ENCODE measurements at places on chromosomes 16 and 17.
A peak's percentile ranks its signal among the peaks of the same experiment; 100 is the strongest.

DNA sequence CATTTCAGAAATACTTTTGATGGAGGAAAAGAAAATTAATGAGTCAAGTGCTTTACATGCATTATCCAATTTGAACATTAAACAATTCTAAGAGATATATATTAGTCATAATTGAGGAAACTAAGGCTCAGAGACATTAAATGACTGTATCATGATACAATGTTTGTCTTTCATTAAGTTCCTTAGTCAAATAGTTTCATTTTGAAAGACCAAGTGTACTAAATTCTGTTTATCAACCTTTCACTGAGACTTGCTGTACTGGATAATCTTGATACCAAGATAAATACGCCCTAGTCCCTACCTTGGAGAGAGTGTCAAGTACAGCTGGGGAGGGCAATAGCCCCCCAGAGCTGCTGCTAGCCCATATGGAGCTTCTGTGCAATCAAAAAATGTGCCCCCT lies 24.2 kb downstream of the TOM1L2 start:
- peak; percentile 67 for DNase-seq

DNA sequence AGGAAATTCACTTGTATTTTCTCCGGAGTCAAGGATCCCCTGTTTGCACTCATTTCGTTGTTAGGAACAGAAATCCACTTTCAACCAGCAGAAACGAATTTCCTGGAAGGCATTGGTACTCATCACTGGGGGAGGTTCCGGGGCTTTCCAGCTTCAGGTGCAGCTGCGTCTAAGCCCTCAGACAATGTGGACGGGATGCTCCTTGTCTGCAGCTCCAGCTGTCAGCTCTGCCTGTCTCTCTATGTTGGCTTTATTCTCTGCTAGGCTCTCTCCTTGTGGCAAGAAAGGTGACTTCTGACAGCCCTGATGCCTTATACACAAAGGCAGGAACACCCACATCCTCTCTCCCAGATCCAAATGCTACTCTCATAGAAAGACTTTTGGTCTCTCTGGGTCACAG lies 183.9 kb upstream of the HSBP1 start:
- DNase-seq = no peak

DNA sequence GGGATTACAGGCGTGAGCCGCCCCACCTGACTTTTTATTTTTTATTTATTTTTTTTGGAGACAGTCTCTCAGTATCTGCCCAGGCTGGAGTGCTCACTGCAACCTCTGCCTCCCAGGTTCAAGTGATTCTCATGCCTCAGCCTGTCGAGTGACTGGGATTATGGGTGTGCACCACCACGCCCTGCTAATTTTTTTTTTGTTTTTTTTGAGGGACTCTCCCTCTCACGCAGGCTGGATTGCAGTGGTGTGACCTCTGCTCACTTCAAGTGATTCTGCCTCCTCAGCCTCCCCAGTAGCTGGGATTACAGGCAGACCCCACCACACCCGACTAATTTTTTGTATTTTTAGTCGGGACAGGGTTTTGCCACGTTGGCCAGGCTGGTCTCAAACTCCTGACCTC lies 7.7 kb downstream of the ZNF207 start:
- peak; percentile 68 for DNase-seq

GRCh38 chr17:7204336-7204735 lies 15.3 kb downstream of the DLG4 start:
- DNase-seq = no peak

DNA sequence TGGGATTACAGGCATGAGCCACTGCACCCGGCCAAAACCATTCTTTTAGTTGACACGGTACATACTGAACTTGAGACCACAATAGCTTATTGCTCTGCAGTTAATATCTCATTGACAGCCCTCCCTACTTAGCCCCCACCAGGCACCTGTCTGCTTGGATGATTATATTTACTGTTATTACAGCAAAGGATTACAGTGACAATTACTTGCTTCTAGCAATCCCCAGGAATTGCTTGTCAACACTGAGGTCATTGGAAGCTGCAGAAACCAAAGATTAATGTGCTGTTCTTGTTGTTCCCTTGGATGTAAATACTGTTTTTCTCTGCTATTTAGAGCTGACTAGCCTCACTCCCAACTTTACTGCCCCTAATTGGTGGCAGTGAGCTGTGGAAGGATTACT lies 211.2 kb downstream of the LGALS9B start:
- DNase-seq = no peak

DNA sequence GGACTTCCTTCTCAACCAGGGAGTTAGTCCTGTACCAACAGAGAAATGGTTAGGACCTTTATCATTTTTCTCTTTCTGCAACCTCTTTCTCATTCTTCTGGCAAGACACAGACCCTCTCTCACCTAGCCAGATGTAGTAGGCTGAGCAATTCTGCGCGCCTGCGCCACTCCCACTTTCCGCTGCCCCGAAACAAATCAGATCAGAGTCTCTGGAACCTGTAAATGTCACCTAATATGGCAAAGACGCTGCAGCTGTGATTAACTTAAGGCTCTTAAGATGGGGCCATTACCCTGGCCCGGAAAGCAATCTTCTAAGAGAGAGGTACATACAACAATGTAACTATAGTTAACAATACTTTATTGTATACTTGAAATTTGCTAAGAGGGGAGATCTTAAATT lies 94.3 kb upstream of the ASIC2 start:
- no peak for DNase-seq

- peak; percentile 35 for DNase-seq
Measured at GRCh38 chr16:19415918-19416317, 1.8 kb upstream of the TMC5 start.

GRCh38 chr17:48250949-48251348 lies 143.4 kb downstream of the SNX11 start:
- DNase-seq = no peak

DNA sequence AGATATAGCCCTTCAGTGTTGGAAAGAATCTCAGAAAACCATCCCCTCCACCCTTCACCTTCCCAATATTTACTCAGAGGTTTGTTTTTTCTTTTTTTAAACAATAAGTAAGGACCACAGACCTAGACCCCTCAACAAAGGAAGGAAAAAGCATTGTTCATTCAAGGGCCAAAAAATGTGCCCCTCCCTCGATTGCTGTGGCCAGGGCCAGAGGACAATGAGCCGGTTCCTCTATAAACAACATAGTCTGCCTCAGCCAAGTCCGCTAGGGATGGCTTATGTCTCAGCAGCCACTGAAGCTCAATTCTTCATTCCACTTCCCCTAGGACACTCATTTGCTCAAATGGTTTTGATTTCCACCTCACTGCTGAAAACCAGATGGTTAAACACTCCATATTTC lies 24.0 kb downstream of the TRIM16 start:
- DNase-seq = no peak

- no peak for DNase-seq
Measured at GRCh38 chr17:39759204-39759603, 21.5 kb downstream of the GRB7 start.

GRCh38 chr17:9203771-9204425 lies 182.6 kb downstream of the NTN1 start:
- DNase-seq = no peak

DNA sequence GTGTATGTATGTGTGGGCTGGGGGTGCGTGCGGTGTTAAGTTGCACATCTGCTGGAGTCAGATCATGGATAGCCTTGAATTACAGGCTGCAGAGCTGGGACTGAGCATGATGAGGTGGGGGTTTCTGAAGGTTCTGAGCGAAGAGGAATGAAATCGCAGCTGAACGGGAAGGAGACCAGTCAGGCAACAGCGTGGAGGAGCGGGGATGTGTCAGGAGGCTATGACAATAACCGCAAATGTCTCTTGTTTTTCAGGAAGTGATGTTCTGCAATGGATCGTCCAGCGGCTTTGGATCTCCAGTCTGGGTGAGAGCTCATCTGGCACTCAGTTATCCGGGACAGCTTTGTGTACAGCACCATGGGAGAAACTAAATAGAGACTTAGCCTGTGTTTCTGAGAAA lies 20.9 kb downstream of the RGS9 start:
- DNase-seq = no peak

GRCh38 chr17:57935833-57936807 lies 19.1 kb downstream of the CUEDC1 start:
- no peak for DNase-seq

GRCh38 chr17:14452856-14453255 lies 152.0 kb downstream of the HS3ST3B1 start:
- DNase-seq = no peak

DNA sequence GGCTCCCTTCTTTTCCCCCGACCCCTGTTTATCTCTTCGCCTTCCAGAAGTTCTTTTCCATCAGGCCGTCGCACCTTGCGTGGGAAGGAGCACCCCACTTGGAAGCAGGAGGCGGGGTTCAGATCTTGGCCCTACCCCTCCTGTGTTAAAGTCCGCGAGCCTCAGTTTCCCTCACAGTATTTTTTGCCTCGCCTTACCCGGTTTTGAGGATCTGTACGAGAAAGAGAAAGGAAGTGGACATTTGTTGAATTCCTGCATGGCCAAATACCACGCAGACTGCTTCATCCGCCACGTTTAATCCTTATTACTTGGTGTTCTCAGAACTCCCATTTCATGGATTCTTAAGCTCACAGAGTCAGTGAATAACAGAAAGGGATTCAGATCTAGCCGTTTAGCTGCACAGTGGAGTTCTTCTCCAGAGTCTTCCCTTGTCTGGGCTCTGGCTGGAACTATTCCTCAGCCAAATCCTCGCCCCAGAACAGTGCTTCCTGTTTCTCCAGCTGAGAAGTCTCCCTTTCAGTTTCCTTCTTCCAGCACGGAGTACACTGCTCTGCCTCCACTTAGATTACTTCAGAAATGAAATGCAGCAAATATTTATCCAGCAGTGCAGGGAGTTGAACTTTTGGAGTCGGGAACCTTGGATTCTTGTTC lies 590 bp downstream of the TMEM219 start:
- peak; percentile 10 for DNase-seq

DNA sequence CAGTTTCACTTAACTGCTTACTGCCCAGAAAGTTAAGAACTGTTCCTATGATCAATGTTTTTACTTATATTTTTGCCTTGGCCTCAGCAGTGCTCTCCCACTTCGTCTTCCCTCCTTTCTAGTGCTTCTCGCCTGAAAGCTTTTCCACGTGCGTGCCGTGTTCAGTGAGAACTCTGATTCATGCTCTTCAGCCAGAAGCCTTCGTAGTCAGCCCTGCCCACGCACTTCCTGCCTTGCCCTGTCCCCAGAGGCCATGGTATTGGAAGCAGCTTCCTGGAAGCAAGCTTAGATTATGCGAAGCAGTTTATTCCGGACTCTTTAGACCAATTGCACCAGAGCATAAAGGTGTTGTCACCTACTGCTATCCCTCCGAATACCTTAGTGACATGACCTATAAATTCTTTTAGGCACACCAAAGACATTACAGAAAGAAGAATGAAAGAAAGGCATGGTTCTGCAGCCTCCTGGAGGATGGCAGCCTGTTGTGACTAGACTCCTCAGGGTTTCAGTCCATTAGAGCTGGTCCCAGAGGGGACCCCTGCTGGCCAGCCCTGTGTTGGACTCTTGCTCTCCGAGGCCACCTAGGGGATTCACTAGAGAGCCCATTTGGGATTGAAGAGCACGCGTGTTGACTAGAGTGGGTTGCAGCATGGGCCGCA lies 105.2 kb downstream of the RPTOR start:
- DNase-seq = peak; percentile 82

DNA sequence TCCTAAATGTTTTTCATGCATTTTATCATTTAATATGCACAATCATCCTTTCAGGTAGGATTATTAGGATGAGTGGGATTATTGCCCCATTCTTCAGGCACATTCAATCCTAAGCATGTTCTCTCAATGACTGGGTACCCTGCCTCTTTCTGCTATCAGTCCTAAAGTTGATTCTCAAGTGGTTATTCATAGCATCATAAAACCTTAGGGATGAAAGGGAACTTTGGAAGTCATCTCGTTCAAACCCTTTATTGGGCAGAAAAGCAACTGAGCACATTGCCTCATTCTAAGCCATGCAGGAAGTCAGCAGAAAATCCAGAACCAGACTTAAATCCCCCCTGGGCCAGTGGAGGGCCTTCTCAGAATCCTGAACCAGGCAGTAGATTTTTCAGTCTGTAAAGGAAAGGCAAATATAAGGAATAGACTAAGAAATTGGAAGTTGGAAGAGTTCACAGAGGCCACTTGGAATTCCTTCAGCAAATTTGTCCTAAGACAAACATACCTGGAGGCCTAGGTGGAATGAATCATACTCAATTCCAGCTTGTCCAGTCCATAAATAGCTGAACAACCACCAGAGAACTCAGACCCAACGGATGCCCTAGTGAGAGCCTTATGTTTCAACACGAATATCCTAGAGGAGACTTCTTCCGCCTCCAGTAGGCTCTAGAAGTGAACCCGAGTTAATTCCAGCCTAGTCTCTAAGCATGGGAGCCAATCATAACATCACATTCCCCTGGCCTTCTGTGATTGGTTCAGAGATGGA lies 62.7 kb downstream of the IRX6 start:
- DNase-seq = peak; percentile 71

DNA sequence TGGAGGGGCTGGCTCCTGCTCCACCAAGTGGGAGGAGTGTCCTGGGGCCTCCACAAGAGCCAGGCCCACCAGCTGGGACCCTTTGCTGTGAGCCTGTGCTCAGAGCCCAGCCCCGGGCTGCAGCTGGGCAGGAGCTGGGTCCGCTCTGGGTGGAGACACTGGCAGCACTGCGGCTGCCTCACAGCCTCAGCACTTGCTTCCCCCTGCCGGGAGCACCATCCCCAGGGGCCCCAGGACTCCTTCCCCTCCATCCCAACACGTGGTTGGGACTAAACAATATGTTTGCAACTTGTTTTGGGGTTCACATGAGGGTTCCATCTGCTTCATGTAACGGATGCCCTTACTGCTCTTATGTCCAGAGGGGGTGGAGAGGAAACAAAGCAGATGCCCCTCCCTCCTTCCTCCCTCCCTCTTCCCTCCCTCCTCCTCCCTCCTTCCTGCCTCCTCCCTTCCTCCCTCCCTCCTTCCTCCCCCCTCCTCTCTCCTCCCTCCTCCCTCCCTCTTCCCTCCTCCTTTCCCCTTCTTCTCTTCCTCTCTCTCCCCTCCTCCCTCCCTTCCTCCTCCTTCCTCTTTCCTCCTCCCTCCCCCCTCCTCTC lies 16.3 kb upstream of the CBFA2T3 start:
- DNase-seq = no peak

DNA sequence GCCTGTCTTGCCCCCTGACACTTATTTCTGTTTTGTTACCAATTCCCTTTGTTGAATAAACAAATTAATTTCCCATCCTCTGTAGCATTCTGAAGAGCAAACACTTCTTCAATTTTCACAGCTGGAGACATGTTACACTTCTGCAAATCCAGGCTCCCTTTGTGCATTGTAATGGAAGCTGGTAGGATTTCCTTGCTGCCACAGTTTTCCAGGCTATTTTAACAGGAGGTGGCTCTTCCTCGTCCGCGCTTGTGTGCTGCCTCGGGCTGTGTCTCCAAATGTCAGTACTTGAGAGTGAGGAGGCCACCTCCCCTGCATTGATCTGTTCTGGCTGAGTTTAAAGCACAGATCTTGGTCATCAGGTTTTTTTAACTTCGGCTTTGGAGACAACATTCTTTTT lies 40.0 kb downstream of the SOST start:
- DNase-seq = no peak

DNA sequence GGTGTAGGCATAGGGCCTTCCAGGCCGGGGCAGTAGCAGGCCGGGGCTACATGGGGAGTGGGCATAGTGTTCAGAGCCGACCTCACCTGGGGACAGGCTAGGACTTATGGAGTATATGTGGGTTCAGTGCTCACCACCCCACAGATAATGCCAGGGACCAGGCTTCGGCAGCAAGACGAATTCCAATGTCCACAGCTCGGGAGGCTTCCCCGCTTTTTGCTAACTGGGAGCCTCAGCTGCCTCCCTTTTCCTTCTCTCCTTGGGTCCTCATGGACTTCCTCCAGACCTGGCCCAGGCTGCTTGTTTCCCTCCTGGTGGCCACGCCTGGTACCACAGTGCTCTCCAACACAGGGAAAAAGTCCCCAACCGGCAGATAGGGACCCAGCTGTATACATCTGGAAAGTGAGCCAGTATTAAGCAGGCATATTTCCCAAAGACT lies 20.1 kb upstream of the SLC46A1 start:
- DNase-seq = peak; percentile 19
